Activated T-cell treated with anti-CD3 and anti-CD28 coated beads, Interleukin-2, amount 50 U/mL, for 72 hours (primary cell): ENCODE measurements at places on chromosomes 3 and 15.

DNA sequence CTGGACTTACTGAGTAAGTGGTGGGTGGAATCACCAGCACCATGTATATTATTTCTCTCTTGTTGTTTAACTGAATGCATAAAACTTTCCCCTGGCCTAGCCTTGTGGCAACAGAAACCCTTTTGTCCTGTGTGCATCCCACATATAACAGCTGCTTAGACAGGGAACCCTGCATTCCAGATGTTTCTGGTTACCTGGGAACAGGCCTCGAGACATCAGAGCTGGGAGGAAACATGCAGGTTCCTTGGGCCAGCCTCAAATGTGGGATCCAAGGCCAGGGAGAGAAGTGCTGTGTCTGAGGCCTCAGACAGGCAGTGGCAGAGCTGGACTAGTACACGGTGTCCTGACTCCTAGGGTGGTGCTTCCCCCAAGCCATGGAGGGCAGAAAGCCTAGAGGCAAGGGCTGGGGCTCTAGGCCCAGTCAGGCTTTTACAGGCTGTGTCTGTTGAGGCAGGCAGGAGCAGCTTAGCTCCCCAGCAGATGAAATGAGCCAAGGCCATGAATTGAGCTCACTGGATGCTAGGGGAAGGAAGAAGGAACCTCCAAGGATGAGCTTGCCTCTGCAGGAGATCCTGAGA lies 57.7 kb downstream of the ITGA11 start:
- no peak overlapping the region for H3K27ac ChIP-seq
- no peaks in the 10 kb centered on the region for H3K27me3 ChIP-seq
- peaks cover 4% of the 10 kb centered on the region for H3K4me1 ChIP-seq
- no peak overlapping the region for H3K4me3 ChIP-seq
- no peak for DNase-seq

- no peak overlapping the region for H3K27ac ChIP-seq
- DNase-seq = no peak
- no peaks in the 10 kb centered on the region for H3K27me3 ChIP-seq
- H3K4me1 ChIP-seq = peaks cover 4% of the 10 kb centered on the region
- H3K4me3 ChIP-seq = no peak overlapping the region
Observed at GRCh38 chr3:50554553-50554952, 13.0 kb downstream of the C3orf18 start.

GRCh38 chr3:134864636-134865035 lies 69.6 kb downstream of the EPHB1 start:
- no peaks in the 10 kb centered on the region for H3K4me1 ChIP-seq
- no peak for DNase-seq
- no peaks in the 10 kb centered on the region for H3K36me3 ChIP-seq

DNA sequence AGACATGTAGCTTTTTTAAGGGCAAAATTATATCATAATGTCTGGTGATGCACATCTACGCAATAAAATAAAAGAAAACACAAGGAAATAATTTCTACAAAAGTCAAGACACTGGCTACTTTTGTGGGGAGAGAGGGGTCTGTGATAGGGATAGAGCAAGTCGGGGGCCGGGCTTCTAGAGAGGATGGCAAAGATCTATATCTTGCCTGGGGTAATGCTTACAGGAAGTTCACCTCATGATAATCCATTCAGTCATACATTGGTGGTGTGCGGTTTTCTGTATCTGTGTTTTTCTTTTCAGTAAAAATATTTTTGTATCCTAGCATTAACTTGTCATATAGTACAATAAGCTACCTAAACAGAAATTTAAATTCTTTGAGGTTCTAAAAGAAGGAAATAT lies 178.8 kb downstream of the ARRDC4 start:
- H3K4me3 ChIP-seq = no peak overlapping the region
- peaks cover 9% of the 10 kb centered on the region for H3K27me3 ChIP-seq

GRCh38 chr3:160780245-160780644 lies 24.2 kb downstream of the PPM1L start:
- DNase-seq = no peak

GRCh38 chr3:171871392-171872274 lies 28.5 kb downstream of the TMEM212 start:
- H3K27me3 ChIP-seq = peaks cover 5% of the 10 kb centered on the region
- peaks cover 14% of the 10 kb centered on the region for H3K4me1 ChIP-seq
- H3K27ac ChIP-seq = no peak overlapping the region
- H3K36me3 ChIP-seq = no peaks in the 10 kb centered on the region
- DNase-seq = no peak
